ENCODE measurements at places on chromosomes 11 and 22. TPM values are rescaled to one million over a fixed set of nuclear protein-coding genes. Genes with fewer than 3 reads are reported as not detected.

GRCh38 chr22:22927888-22928665 is 40.5 kb downstream of the IGLL5 start:
- H3K27ac ChIP-seq: no peak overlapping the region
- DNase-seq: no peak
- peaks cover 62% of the 10 kb centered on the region for H3K27me3 ChIP-seq
- peaks cover 6% of the 10 kb centered on the region for H3K4me1 ChIP-seq
- H3K36me3 ChIP-seq: no peaks in the 10 kb centered on the region

GRCh38 chr11:64233913-64234586 is at the start of gene VEGFB:
Gene VEGFB, plus strand, starts transcription at chr11:64234584. Its CDS starts 250 bp downstream, at chr11:64234834.
- H3K4me3 ChIP-seq: peak within 1 kb of the TSS; percentile 82
- DNase-seq: peak; percentile 79
- H3K27ac ChIP-seq: peak within 1 kb of the TSS; percentile 69
- H3K36me3 ChIP-seq: peaks cover 86% of the 10 kb centered on the region

- H3K27me3 ChIP-seq: no peaks in the 10 kb centered on the region
- no peak overlapping the region for H3K27ac ChIP-seq
- H3K36me3 ChIP-seq: peaks cover 15% of the 10 kb centered on the region
- no peak overlapping the region for H3K4me3 ChIP-seq
- no peak for DNase-seq
- H3K4me1 ChIP-seq: peaks cover 6% of the 10 kb centered on the region
These were observed 7.3 kb downstream of the SMTN start for GRCh38 chr22:31088233-31088986.

DNA sequence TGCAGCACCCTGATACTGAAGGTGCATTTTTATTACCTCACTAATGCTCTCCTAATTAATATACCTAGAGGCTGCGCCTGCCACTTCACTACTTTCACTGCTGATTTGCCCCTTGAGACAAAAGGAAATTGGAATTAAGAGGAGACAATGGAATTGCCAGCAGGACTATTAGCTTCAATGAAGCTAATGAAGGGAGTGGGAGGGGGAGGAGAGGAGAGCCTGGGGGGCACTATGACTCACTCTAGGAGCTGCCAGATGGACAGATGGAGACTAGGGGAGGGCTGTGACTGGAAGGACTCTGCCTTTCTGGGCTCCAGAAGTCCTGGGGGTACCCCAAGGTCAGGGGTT is 102.8 kb upstream of the DRD2 start:
- H3K4me3 ChIP-seq: no peak overlapping the region
- H3K4me1 ChIP-seq: peaks cover 15% of the 10 kb centered on the region
- H3K27me3 ChIP-seq: no peaks in the 10 kb centered on the region
- H3K36me3 ChIP-seq: no peaks in the 10 kb centered on the region
- no peak overlapping the region for H3K27ac ChIP-seq

GRCh38 chr22:43401661-43402060 is 10.2 kb upstream of the MPPED1 start:
- H3K36me3 ChIP-seq: peaks cover 4% of the 10 kb centered on the region
- no peak for DNase-seq
- H3K27me3 ChIP-seq: peaks cover 93% of the 10 kb centered on the region
- no peaks in the 10 kb centered on the region for H3K4me1 ChIP-seq
- H3K27ac ChIP-seq: no peak overlapping the region

DNA sequence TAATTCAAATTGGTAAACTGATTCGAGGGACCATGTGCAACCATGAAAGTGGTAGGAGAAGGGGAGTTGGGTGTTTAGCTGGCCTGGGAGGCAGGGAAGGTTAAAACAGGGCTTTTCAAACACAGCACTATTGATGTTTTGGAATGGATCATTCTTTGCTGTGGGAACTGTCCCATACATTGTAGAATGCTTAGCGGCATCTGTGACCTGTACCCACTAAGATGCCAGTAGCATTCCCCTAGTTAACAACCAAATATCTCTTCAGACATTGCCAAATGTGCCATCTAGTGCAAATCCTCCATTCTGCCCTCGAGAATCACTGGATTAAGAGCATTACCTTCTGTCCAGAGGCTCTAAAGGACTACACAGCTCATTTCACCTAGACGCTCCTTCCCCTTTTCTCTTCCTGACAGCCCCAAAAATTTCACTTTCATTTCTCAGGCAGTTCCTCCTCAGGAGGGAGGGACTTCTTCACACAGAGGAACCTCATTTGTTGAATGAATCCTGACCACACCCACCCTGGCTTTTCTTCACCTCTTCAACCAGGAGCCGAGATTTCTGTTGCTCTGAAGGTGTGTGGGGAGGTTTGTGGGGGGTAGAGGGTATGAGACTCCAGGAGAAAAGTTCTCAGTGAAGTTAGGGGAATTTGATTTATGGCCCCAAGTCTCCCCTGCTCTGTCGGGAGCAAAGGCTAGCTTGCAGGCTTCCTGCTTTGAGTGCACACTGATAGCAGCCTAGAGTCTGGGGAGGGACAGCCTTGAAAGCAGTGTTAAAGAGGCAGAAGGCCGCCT is at the start of gene TRIM34:
TRIM34 (plus strand) TSS at position 513 of the 791 bp plus-strand sequence. CDS start 7,331 bp downstream, outside the sequence.
- peak within 1 kb of the TSS; percentile 83 for H3K4me3 ChIP-seq
- peak; percentile 64 for DNase-seq

DNA sequence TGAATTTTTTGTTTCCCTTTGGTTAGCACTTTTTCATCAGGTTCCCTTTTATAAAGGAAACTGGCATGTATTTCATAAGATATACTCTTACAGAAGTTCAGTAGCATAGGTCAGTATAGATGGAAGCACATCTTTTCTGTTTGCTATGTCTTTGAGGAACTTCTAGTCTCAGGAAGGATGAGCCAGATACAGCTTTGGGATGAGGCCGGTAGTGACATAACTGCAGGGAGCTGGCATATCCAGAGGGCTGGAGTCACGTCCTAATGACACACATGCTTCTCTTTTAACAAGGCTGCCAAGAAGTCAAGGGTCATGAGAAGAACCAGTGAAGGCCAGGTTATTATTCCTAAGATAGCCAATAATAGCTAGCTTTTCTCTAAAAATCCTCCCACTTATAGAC is 33.3 kb upstream of the ADSL start:
- peaks cover 33% of the 10 kb centered on the region for H3K36me3 ChIP-seq
- no peak overlapping the region for H3K27ac ChIP-seq
- no peak for DNase-seq
- no peaks in the 10 kb centered on the region for H3K27me3 ChIP-seq
- H3K4me3 ChIP-seq: no peak overlapping the region

Gene TRIM48
- not detected for total RNA-seq

Gene IGLL1
- total RNA-seq: not detected
